ENCODE measurements at places on chromosomes 13 and 19. TPM values are rescaled to one million over a fixed set of nuclear protein-coding genes. Genes with fewer than 3 reads are reported as not detected.

Gene NLRP7
- not detected for total RNA-seq

Gene NCLN
- 24.4 TPM for total RNA-seq

Gene NAPSA
- total RNA-seq: under 0.01 TPM

Gene RFPL4AL1
- not detected for total RNA-seq

Gene SIGLEC5
- total RNA-seq: not detected

Gene CGB1
- not detected for total RNA-seq

Gene PSG2
- total RNA-seq: not detected

Gene TMIGD2
- total RNA-seq: not detected

Gene CEACAM5
- total RNA-seq: not detected

Gene HCN2
- 0.26 TPM for total RNA-seq

Gene LRFN3
- 3.1 TPM for total RNA-seq

Gene SLC46A3
- 4.6 TPM for total RNA-seq

Gene TEAD2
- 19.2 TPM for total RNA-seq

Gene DENND1C
- total RNA-seq: not detected

Gene ADGRE2
- under 0.01 TPM for total RNA-seq

Gene MATK
- total RNA-seq: not detected

Gene CD320
- total RNA-seq: 9.8 TPM

Gene DPF1
- 0.50 TPM for total RNA-seq

Gene KASH5
- not detected for total RNA-seq

Gene MAP2K2
- total RNA-seq: 159 TPM

Gene DNAJC3
- total RNA-seq: 56.2 TPM

Gene ZNF737
- 12.1 TPM for total RNA-seq

Gene SIAH3
- total RNA-seq: not detected

Gene HIF3A
- 0.77 TPM for total RNA-seq

Gene KIR2DL4
- not detected for total RNA-seq

Gene NALCN
- 1.5 TPM for total RNA-seq

Gene GTF3A
- total RNA-seq: 93.0 TPM

Gene PLA2G4C
- 39.3 TPM for total RNA-seq
